ENCODE measurements at places on chromosomes 5 and 9. TPM values are rescaled to one million over a fixed set of nuclear protein-coding genes. Genes with fewer than 3 reads are reported as not detected.
A peak's percentile ranks its signal among the peaks of the same experiment; 100 is the strongest.

Gene OR1J2
- total RNA-seq, result not detected

Gene SPINK7
- total RNA-seq, result not detected

DNA sequence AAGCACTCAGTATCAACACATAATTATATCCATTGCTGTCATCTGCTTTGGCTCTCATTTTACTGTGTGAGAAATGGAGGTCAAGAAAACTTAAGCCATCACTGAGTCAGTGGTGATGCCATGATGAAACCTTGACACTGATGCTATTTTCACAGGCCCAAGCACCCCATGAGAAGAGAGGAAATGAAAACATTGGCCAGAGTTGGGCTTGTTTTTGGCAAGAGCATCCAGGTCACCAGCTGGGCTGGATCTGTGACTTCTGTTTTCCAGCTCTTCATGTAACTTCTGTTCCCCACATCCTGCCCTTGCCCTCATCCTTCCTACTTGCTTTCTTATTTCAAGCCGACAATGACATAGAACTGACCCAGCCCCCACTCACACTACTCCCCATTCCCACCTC is 10.0 kb downstream of the LCP2 start:
- no peak for DNase-seq

- no peak for DNase-seq
These were observed 13.0 kb downstream of the PPP6C start for GRCh38 chr9:125176636-125177035.

GRCh38 chr9:112002131-112002846 is 105.7 kb downstream of the UGCG start:
- DNase-seq, result peak; percentile 22

- no peak for DNase-seq
These were observed 2003.8 kb upstream of the CDH9 start for GRCh38 chr5:29042152-29042551.

GRCh38 chr9:8653855-8654254 is 854.3 kb upstream of the DMAC1 start:
- DNase-seq, result no peak

- no peak for DNase-seq
These were observed 28.5 kb upstream of the AKNA start for GRCh38 chr9:114416290-114416689.

Data from endodermal cell (in vitro differentiated cells).